Stimulated activated naive CD4-positive, alpha-beta T cell (primary cell): ENCODE measurements at places on chromosomes 5 and 9.

DNA sequence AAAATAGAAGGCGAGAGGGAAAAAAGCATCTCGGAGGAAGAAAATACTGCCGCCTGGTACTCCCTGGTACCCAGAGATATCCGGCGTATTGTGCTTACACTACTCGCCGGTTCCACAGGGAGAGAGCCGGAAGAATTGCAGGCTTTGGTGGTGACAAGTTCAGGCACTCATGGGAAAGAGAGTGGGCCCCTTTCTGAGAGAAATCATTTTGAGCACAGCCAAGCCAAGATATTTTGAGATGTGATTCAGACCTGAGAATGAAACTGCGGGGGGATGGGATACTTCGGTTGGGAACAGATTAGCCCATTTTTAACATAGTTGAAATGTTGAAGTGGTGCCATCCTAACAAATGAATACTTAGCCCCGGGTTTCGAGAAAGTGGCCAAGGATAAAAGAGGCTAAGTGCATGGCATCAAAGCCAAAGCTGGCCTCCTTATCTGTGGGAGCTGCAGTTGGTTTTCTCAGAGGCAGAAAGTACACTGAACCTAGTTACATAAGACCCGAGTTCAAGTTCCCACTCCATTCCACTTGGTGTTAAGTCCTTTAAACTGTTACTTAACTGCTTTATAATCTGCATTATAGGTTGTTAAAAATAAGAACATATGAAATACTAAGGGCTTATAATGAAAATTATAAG lies 62.7 kb downstream of the SLC1A3 start:
- no peak for DNase-seq

DNA sequence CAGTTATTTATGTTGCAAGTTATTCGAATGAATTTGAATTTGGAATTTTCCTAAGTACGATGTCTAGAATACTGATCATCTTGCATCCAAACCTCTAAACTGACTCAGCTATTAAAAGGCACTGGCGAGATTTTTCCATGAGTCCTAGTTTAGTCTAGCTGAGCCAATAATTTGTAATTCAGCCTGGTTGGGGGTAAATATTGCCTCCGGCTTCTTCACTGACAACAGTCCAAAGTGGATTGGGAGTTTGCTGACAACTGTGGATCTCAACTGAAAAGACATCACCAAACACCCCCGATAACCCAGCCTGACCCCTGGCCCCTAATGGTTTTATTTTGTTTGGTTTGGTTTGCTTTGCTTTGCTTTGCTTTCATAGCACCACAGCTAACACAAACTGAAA lies 189.8 kb upstream of the DAPK1 start:
- no peak for DNase-seq

DNA sequence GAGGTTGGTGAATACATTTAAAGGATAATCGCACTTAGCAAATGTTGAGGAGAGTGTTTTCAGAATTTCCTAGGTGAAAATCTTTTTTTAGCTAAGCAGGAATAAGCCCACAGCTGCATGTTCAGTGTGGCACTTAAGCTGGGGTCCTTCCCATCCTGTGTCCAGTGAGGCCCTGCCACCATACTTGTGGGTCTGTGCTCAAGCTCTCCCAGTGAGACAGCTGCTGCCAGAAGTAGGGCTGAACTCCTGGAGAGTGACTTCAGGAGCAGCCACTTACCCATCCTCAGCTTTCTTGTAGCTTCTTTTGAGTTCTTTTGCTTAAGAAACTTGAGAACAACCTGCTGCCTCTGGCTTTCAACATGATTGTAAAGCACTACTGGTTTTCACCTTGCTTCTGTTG lies 110.0 kb upstream of the DHFR start:
- no peak for DNase-seq

DNA sequence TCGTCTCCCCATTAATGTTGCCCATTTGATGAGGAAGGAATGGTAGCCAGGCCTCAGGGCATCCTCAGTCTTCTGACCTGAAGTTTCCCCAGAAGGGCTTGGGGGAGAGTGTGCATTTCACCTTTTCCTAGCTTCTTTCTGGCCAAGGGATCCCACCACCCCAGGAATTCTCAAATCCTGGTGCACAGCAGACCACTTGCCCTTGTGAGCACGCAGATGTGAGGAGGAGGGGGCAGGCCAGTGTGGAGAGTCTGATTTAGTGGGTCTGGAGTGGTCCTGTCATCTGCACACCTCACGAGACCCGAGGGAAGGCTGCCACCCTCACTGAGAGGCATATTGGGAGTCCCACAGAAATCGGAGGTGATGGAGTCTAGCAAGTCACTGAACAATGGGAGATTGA lies 64.3 kb downstream of the CXXC5 start:
- no peak for DNase-seq

DNA sequence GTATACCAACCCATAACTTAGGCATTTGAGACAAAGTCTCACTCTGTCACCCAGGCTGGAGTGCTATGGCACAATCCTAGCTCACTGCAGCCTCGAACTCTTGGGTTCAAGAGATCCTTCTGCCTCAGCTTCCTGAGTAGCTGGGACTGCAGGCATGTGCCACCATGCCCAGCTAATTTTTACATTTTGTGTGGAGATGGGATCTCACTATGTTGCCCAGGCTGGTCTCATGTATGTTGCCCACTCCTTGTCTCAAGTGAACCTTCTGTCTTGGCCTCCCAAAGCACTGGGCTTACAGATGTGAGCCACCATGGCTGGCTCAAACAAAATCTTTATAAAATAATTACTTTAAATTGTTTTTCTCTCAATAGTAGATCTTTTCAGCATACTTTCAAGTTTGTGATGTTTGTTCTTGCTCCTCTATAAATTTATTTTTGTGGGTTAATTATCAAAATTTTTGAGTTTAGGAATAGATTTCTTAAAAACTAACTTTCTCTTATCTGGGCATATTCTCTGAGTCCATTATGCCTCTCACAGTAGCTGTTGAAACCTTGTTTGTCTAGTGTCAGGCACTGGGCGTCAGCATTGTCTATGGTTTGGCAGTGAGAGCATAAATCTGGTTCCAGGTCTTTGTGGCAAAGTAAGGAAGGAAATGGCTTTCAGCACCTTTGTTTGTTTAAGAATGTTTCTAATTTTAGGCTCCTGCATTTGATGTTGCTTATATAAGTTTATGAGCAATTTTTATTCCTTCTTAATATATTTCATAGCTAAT lies 38.7 kb downstream of the NLN start:
- peak; percentile 44 for DNase-seq

DNA sequence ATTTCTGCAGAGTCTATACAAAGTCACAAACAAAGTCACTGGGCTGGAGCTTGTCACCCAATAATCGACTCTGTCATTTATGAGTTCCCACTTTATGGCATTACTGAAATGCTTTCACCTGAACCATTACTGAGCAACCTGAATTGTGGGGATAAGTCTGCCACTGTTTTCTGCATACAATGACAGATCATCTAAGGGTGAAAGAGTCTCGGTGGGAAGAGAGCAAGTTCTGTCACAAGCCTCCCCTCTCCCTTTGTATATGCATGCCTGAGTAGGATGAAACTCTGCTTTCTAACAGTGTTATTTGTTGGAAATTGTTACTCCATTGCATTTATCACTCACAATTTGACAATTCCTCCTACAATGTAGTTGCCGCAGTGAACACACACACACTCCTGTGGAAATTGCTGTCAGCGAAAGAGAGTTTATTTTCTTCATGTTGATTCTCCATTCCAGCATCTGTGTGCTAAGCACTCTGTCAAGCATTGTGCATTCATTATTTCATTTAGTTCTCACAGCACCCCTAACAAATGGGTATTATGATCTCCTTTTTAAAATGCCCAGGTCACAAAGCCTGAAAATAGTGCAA lies 1732.4 kb upstream of the CDH6 start:
- DNase-seq = no peak

DNA sequence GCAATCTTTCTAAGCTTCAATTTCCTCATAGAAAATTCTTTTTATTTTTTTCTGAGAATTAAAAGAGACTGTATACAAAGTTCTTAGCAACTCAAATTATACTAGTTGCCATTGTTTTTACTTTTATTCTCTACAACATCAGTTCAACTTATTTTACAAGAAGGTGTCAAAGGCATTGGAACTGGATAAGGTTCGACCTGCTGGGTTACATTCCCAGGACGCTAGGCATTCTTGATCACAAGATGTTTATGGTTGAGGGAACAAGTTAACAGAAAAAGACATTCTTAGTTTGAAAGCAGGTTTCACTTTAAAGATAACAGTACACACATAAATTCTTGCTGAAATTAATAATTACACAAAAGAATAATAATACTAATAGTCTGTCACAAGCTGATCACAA lies 163.5 kb upstream of the SNX2 start:
- DNase-seq = no peak

GRCh38 chr5:60703944-60704343 lies 4.0 kb upstream of the DEPDC1B start:
- DNase-seq = no peak
